Epithelial cell of prostate (primary cell): ENCODE measurements at places on chromosomes 16 and 17.

- DNase-seq: no peak
Measured at GRCh38 chr16:69319381-69319780, 8.2 kb downstream of the VPS4A start.

GRCh38 chr17:4569591-4569990, 9.2 kb upstream of the GGT6 start:
- DNase-seq: no peak

DNA sequence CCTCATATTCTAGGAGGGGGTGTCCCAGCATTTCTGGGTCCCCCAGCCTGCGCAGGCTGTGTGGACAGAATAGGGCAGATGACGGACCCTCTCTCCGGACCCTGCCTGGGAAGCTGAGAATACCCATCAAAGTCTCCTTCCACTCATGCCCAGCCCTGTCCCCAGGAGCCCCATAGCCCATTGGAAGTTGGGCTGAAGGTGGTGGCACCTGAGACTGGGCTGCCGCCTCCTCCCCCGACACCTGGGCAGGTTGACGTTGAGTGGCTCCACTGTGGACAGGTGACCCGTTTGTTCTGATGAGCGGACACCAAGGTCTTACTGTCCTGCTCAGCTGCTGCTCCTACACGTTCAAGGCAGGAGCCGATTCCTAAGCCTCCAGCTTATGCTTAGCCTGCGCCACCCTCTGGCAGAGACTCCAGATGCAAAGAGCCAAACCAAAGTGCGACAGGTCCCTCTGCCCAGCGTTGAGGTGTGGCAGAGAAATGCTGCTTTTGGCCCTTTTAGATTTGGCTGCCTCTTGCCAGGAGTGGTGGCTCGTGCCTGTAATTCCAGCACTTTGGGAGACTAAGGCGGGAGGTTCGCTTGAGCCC, 11.6 kb downstream of the STH start:
- DNase-seq: no peak

GRCh38 chr17:15260376-15261257, 4.5 kb downstream of the PMP22 start:
- DNase-seq: no peak

GRCh38 chr16:7013990-7014389, 318.7 kb upstream of the RBFOX1 start:
- no peak for DNase-seq

GRCh38 chr17:28720247-28720996, 637 bp downstream of the RPL23A start:
- no peak for DNase-seq

- DNase-seq: no peak
Measured at GRCh38 chr16:59342669-59343068, 608.6 kb upstream of the GOT2 start.
